Stimulated activated CD4-positive, alpha-beta T cell treated with anti-CD3 and anti-CD28 coated beads, Interleukin-12 subunit alpha, Interleukin-12 subunit beta, amount 100 ng/mL, for 24 hours (primary cell): ENCODE measurements at places on chromosomes 2 and 18.

- no peak for DNase-seq
Observed at GRCh38 chr2:151350579-151351195, 6.7 kb upstream of the TNFAIP6 start.

DNA sequence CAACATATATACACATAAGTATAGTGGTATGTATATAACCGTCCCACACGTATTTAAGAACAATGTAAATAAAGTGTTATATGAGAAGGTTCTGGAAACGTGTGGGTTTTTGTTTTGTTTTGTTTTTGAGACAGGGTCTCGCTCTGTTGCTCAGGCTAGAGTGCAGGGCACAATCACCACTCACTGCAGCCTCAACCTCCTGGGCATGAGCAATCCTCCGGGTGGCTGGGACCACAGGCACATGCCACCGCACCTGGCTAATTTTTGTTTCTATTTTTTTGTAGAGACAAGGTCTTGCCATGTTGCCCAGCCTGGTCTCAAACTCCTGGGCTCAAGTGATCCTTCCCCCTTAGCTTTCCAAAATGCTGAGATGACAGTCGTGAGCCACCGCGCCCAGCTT, 6.2 kb downstream of the ADAM17 start:
- no peak for DNase-seq

DNA sequence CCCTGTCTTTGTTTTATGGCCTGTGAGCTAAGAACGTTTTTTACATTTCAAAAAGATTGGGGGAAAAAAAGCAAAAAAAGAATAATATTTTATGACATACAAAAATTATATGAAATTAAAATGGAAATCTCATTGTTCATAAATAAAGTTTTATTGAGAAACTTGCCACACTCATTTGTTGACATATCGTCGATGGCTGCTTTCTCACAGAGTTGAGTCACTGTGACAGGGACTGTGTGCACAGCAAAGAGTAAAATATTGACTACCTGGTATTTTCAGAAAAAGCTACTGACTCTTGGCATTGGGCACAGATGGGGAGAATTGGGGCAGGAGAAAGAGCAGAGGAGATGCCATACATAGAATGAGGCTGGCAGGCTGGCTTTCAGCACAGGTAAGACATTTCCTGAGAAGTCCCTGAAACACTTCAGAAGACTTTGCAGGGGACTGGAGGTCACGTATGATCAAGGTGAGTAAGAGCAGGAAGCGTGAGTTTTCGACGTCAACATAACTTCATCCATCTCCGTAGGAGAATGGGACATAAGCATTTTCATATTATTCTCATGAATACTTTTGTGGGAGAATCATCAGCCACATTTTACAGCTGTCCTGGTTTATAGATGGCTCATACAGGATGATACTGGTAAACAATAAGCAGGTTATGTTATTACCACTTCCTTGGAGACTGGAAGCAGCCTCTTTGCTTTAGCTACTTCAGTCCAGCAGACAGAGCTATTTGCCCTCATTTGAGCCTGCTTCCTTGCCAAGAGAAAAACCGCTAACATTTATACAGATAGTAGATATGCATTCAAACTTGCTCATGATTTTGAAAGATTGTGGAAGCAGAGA, 32.5 kb upstream of the PUM2 start:
- no peak for DNase-seq

DNA sequence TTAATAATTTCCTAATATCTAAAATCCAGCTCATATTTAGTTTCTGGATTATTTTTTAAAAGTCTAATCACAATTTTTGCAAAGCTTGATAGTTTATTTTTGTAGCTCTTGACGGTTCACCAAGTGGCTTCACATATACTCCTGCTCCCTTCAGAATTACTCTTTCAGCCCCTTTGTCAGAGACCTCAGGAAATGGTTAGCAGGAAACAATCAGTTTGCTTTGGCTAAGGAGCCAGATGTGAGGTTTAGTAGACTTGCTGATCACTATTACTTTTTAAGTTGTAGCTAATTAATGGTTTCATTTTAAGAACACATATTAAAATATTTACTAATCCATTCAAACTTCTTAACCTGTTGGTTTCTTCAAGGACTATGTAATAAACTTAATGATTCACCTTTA, 2.3 kb downstream of the RBBP8 start:
- no peak for DNase-seq

DNA sequence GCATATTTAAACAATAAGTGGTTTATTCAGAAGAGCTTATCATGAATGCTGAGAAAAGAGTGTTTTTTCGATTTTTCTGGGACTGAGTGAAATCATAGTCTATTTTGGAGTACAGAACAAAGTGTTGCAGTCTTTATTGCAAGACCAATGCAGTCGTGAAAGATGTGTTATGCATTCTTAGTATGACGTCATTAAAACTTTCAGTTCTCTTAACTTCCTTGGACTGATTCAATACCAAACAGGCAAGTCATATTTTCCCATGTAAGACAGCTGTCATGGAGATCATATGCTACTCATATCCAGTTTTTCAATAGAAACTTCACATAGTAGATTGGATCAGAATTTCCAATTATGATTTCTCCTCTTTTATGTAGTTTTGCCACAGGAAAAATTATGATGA, 92.6 kb downstream of the RIT2 start:
- no peak for DNase-seq

GRCh38 chr2:82656420-82656819, 1802.7 kb downstream of the SUCLG1 start:
- no peak for DNase-seq

DNA sequence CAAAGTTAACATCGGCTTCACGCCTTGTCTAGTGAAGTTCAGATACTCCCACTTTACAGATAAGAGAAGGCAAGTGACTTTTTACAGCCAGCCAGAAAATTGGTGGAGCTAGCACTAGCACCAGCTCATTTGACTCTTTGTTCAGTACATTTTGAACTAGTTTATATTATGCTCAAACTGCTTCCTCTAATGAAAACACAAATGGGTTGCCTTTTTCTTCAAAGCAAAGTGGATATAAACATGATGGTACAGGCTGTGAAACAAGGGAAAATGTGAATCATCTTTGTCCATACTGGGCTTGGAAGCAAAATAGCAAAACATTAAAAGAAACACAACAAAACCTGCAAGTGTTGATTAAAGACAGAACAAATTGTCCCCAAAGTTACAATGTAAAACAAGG, 99.6 kb upstream of the LHCGR start:
- DNase-seq = no peak

- DNase-seq = no peak
Observed at GRCh38 chr2:15582710-15583357, 8.8 kb upstream of the DDX1 start.

DNA sequence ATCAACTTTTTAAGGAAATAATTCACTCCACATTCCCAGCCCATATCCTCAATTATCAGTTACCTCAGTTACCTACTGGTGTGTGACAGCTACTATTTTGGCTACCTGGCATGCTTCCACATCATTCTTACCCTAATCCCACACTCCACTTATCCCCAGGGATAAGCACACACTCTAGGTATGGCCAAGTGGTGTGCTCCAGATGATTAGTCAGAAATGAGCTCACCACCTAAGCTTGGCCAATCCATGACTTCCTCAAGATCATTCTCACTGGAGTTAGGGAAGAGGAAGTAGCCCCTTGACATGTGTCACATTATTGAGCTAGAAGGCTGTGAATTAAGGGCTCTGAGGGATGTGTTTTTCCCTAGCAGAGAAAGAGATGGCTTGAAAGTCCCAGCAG, 20.9 kb upstream of the SMAD4 start:
- DNase-seq = no peak

DNA sequence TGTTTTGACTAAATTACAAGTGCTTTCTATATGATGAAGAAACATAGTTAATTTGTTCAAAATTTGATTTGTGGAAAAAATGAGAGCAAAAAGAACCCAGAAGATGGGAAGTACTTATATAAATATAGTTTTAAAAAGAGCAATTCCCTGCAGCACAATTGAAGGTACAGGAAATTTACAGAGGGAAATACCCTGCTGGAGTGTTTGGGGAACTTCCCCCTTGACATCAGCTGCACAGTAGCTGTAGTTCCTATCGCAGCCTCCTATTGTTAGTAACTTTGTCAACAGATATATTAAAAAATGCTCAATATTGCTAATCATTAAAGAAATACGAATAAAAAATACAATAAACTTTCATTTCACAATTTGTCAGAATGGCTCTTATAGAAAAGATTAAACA, 1118.8 kb upstream of the ZEB2 start:
- no peak for DNase-seq

DNA sequence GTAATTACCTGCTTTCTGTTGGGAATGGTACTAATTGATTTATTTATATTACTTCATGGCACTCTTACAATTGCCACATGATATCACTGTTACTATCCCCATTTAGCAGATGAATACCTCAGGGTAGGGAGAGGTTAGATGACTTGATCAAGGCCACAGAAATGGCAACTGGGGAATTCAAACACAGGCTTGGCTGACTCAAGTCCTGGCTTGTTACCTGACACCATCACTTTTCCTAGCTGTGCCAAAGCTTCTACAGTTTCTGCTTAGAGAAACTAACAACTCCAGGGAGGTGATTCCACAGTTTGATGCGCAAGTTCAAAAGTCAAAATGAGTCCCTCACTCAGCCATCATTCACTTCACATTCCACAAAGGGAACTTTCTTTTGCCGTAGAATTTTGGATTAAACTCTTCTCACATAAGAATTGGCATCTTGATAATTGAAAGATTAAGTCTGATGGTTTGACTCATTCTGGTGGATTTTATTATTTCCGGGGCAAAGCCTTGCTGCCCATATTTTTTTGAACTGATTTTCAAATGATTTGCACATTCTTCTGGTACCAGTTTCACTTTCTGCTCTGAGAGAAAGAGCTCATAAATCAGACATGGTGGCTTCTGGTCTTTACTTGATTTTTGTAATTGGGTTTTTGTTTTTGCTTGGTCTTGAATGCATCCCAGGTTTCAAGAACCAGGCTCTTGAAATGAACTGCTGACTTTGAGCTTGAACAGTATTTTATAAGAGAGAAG, 656.8 kb downstream of the BCL11A start:
- DNase-seq = no peak

DNA sequence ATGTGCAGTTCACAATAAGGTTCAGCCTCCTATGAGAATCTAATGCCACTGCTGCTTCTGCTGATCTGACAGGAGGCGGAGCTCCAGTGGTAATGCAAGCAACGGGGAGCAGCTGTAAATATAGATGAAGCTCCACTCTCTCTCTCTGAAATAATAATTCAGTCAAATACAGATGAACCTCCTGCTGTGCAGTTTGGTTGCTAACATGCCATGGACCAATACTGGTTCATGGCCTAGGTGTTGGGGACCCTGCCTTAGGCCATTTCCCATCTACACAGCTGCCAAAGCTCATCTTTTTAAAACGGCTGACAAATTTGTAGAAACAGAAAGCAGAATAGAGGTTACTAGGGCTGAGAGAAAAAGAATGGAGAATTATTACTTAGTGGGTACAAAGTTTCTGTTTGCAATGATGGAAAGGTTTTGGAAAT, 10.7 kb upstream of the HNRNPA3 start:
- no peak for DNase-seq

- DNase-seq = no peak
Observed at GRCh38 chr2:6723865-6724604, 141.7 kb downstream of the CMPK2 start.

- DNase-seq = no peak
Observed at GRCh38 chr2:128187032-128187654, 96.1 kb downstream of the UGGT1 start.

- no peak for DNase-seq
Observed at GRCh38 chr2:197647961-197648690, 27.3 kb downstream of the RFTN2 start.

GRCh38 chr2:26754972-26755670, 9.0 kb upstream of the SLC35F6 start:
- DNase-seq = no peak

DNA sequence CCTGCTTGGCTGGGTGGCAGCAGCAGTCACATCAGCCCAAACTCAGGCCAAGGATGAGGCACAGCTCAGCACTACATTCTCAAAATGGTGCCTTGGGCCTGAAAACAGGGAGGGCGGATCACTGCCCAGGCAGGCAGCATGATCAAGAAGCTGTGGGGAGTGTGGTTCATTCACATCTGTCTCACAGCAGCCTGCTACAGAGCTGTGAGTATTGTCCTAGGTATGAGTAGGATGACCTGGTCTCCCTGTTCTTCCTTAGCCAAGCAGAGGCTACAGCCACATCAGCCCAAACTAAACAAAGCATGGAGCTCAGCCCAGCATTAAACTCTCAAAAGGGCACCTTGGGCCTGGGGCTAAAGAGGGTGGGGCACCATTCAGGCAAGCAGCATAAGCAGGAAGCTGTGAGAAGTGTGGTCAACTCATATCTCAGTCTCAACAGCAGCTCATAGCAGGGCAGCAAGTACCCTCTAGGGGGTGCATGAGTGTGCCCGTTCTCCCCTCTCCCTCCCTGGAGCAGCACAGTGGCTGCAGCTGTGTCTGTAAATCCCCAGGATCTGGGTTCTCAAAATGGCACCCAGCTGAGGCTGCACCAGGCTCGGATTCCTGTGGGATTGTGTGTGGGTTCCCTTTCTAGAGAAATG, 139.6 kb downstream of the TRABD2A start:
- peak; percentile 7 for DNase-seq

DNA sequence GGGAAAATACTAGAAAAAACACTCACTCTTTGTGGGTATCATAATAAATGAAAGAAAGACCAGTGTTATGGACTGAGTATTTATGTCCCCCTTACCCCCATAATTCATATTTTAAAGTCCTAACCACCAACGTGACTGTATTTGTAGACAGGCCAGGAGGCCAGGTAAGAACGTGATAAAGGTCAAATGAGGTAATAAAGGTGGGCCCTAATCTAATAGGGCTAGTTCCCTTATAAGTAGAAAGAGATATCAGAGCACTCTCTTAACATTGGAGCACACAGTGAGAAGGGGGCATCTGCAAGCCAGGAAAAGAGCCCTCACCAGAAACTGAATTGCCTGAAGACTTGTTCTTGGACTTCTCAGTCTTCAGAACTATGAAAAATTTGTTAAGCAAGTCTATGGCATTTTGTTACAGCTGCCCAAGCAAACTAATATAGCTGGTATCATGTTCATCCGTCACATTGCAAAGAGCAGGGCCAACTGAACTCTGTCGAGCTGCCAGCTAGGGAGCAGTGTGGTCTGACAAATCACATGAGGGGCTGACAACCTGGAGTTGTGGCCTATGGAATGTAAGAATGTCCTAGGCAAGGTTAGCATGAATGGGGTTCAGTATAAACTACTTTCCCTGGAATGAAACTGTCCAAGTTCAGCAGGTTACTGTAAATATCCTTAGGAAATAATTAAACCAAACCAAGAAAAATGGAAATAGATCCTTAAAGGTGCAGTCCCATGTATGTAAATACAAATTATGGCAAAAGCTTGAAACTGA, 280.9 kb downstream of the ZNF385B start:
- no peak for DNase-seq

- no peak for DNase-seq
Observed at GRCh38 chr2:190202604-190203003, 117.0 kb downstream of the HIBCH start.

DNA sequence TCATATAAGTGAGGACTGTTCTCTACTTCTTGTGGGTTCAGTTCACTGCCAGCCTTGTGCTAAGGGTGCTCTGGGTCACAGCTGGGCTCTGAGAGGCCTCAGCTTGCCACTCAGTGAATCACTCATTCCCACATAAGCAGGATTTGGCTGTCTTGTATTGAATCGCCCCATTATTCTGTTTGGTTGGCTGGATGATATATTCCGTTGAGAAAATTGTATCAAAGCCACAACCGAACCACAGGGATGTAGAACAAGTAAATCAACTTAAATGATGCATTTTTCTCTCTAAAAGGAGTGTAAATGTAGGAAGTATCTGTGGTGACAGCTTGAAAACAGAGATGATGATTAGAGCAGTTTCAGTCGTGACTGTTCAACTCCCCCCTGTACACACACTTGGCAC, 39.6 kb downstream of the TTC39C start:
- DNase-seq = peak; percentile 21

GRCh38 chr2:58651930-58652329, 410.8 kb upstream of the FANCL start:
- DNase-seq = no peak
